ENCODE measurements at places on chromosomes 12 and 14.

DNA sequence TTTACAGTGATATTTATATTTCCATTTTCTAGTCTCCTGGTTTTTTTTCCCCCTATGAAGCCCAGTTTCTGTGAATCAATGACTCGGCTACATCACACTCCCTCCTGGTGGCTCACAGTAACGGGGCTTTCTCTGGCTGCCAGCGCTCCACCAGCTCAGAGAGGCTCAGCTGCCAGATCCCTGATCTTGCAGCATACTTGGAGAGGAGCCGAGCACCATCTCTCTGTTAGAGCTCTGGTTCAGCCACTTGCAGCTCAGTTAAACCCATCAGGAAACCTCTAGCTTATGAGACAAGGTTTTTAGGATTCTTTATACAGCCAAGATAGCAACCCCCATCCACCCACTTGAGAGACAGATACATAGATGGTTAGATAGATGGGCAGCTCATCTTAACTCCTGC lies 74.6 kb downstream of the CIT start:
- DNase-seq = no peak

DNA sequence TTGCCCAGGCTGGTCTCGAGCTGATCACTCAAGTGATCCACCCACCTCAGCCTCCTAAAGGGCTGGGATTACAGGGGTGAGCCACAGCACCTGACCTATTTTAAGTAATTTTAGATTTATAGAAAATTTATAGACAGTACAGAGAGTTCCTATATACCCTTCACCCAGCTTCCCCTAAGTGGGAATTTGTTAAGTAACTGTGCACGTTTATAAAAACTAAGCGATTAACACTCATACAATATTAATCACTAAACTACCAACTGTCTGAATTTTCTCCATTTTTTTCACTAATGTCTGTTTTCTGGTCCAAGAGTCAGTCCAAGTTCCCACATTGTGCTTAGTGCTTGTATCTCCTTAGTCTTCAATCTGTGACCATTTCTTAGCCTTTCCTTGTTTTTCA lies 5.5 kb downstream of the IL31 start:
- DNase-seq = no peak

- DNase-seq = no peak
Observed at GRCh38 chr14:22981090-22981875, 1.1 kb downstream of the AJUBA start.

- no peak for DNase-seq
Observed at GRCh38 chr12:94677778-94678177, 27.4 kb upstream of the TMCC3 start.

GRCh38 chr12:132423251-132423819 lies 66.6 kb upstream of the FBRSL1 start:
- no peak for DNase-seq

DNA sequence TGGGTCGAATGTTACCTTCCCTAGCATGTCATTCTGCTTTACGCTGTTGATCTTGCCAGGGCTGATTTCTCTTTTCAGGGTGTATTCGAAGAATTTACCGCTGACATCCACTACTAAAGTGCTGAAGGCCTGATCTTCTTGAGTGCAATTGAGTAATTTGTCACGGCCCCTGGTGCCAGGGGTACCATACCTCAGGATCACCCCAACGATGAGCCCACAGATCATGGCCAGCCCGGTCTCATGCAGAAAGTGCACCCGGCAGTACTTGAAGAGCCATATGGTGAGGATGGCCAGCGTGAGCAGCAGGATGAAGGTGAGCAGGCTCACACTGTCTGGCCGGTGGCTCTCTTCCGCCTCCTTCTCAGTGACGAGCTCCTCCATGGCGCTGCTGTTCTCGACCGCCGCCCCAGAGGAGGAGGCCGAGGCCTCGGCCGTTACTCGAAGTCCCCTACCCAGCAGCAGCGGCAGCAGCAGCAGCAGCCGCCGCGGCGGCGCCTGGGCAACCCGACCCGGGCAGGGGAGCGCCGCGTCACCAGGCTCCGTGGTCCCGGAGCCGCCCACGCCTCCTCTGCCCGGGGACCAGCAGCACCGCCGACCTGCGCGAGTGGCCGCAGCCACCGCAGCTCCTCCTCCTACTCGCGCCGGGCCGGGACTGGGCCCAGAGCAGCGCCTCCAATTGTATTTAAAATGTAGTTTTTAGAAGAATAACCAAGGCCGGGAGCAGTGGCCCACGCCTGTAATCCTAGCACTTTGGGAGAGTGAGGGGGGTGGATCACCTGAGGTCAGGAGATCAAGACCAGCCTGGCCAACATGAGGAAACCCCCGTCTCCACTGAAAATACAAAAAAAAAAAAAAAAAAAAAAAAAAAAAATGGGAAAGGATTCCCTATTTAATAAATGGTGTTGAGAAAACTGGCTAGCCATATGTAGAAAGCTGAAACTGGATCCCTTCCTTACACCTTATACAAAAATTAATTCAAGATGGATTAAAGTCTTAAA lies 58.5 kb upstream of the TMPO start:
- no peak for DNase-seq

- DNase-seq = no peak
Observed at GRCh38 chr12:114194066-114194465, 211.9 kb downstream of the TBX5 start.

Data from KBM-7 (cell line).